NCI-H1092 (cell line): ENCODE measurements at places on chromosomes 16 and 17.

DNA sequence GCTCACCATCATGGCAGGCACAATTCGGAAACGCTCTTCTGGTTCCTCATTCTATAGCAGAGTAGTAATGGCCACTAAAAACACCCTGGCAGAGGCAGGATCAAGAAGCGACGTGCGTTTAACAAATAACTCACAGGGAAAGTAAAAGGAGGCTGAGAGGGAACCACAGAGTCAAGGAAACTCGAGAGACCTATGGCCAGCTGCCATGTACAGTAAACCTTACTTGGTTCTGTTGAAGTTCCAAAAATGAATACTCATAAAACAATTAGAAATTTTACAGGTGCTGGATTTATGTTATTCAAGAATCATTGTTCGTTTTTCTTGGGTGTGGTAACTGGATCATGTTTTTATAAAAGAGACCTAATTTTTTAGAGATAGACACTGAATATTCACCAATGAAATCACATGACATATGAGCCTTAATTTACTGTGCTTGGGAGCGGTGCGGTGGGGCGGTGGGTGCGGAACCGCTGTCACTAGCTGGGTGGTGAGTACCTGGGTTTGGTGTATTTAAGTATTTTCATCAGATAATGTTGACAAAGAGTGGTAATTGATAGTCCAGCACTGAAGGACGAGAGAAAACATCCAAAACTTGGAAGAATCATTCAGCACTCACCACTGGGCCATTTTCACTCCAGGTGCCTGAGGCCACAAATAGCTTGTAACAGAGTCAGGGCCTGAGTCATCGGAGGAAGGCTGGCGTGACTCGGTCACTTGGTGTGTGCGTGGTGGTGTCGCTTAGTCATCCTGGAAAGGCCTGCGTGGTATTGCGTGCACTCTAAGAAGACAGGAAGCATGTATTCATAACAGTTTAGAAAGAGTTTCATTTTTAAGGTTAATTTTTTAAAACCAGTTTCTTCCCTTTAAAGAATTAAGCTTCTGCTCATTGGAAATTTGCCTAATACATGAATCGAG lies 135.4 kb upstream of the CHMP6 start:
- DNase-seq, result no peak

GRCh38 chr17:16286947-16287562 lies 66.2 kb downstream of the CENPV start:
- no peak for DNase-seq

DNA sequence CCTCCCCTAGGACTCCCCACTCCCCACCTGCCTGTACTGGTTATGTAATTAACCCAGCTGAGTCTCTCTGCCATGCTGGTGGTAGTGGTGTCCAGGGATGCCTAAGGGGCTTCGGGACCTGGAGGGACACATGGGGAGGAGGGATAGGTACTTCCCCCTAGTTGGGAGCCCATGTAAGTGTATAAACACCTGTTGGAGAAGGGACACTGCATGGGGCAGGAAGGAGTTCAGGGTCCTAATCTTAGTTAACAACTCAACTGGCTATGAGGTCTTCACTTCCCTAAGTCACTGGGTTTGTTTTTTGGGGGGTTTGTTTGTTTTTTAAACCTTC lies 1.3 kb downstream of the RASL10B start:
- DNase-seq, result no peak

DNA sequence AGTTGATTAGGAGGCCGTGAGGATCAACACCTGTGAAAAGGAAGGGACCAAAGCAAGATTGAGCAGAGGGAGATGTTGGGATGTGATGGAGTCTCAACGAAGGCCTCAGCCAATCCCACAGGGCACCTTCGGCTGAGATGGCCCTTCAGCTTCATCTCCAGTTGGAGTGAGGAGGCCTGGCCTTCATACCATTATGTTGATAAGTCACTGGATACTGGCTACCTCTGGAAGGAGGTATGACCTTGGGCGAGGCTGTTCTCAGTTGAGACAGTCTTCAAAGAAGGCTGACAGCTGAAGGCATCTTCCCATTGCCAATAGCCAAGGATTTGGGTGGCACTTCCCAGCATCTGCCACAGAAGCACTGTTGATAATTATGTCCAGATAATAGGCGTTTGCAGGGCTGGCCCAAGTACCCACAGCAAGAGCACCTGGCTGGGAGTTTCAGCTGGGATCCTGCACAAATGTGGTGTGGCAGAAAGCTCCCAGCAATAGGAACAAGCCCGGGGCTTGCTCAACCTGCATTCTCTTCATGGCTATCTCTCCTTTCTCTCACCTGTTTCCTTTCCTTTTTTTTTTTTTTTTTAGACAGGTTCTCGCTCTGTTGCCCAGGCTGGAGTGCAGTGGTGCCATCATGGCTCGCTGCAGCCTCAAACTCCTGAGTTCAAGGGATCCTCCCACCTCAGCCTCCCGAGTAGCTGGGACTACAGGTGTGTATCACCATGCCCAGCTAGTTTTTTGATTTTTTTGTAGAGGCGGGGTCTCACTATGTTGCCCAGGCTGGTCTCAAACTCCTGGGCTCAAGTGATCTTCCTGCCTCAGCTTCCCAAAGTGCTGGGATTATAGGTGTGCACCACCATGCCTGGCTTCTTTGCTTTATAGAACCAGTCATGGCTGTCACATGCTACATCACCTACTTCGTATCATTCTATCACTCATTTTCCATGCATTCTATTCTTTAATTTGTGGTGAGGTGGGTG lies 18.2 kb upstream of the MAP3K14 start:
- DNase-seq, result no peak

DNA sequence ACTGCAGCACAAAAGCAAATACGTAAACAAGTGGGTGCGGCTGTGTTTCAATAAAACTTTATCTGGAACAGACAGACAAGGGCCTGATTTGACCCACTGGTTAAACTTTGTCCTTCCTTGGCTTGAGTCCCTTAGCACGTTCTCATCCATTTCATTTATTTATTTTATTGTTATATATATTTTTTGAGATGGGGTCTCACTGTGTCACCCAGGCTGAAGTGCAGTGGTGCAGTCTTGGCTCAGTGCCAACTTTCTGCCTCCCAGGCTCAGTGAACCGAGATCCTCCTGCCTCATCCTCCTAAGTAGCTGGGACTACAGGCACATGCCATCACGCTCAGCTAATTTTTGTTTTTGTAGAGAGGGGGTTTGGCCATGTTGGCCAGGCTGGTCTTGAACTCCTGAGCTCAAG lies 64.3 kb downstream of the MYH11 start:
- DNase-seq, result no peak

DNA sequence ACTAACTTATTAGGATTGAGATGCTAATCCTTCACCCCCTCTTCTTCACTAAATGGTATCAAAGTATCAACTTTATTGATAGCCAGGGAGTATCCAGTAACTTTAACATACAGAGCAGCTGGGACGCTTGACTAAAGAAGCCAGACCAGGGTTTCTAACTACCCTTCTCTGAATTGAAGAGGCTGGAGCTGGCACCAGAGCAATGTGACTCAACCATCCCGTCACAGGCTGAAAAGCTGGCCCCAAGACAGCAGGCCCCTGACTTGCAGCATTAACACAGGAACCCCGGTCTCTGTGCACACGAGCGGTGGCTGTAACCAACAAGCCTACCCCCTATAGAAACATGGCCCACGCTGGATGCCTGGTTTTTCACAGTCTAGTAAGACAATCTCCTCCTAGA lies 59.8 kb downstream of the ANKFN1 start:
- DNase-seq, result no peak

DNA sequence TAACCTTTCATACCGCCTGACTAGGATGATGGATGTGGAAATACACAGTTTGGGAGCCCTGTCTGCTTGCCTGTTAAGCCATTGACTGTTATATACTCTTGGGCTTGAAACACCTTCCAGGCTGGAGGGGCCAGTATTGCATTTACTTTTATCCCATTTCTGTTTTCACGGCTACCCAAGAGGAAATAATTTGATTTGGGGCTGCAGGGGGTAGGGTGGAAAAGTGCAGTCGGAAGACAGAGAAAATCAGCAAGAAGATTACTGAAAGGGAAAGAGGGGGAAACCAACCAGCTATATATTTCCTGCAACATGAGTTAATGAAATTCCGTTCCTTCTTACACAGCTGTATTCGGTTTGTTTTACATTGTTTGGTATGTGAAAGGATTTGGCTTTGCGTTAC lies 202.5 kb downstream of the CDH13 start:
- no peak for DNase-seq

DNA sequence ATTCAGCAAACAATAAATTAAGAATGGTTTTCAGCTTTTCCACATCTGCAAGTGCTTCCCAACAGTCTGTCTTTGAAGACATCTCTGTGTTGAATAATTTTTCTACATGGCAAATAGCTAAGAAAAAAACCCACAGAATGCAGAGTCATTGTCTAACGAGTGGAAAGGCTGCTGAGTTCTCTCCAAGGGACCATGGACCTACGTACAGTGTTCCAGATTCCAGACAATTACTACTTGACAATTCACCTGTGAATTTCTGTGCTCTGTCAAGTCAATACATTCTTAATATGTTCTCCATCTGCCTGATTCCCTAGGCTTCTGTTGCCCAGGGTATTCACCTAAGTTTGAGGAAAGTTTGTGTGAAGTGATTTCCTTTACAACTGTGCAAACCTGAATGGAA lies 83.8 kb upstream of the CA10 start:
- no peak for DNase-seq

- DNase-seq, result no peak
These were observed 36.2 kb downstream of the FBXL20 start for GRCh38 chr17:39365242-39365641.

DNA sequence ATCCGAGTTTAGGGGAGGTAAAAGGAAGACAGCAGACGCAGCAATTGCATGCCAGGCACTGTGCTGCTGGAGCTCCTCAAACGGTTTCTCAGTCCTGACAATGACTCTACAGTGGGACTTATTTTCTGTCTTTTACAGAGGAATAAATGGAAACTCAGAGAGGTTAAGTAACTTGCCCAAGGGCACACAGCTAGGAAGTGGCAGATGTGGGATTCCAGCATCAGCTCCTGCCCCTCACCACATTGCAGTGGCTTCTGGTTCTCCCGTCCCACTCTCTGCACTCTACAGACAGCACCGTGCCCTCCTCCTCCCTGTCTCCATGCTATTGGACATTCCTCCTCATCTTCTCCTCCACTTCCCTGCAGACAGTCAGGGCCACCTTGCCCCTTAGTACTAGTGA lies 74.2 kb upstream of the KSR1 start:
- DNase-seq, result no peak

- DNase-seq, result no peak
These were observed 27.0 kb upstream of the NTN1 start for GRCh38 chr17:8994319-8994718.

DNA sequence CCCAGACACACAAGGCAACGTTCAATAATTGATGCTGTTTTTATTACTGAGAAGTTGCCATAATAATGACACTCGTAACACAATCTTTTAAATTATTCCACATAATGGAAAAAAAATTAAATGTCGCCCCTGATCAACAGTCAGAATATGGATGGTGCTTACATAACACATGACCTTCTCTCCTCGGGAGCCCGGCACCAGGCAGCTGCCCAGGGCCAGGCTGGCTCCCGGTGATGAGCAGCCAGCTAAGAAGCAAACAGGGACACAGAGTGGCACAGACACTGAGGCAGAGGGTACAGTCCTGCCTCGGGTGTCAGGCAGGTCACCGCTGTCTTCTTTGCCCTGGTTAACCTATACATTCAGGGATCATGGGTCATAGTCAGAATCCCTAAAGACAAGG lies 137.9 kb downstream of the SLC39A11 start:
- no peak for DNase-seq

DNA sequence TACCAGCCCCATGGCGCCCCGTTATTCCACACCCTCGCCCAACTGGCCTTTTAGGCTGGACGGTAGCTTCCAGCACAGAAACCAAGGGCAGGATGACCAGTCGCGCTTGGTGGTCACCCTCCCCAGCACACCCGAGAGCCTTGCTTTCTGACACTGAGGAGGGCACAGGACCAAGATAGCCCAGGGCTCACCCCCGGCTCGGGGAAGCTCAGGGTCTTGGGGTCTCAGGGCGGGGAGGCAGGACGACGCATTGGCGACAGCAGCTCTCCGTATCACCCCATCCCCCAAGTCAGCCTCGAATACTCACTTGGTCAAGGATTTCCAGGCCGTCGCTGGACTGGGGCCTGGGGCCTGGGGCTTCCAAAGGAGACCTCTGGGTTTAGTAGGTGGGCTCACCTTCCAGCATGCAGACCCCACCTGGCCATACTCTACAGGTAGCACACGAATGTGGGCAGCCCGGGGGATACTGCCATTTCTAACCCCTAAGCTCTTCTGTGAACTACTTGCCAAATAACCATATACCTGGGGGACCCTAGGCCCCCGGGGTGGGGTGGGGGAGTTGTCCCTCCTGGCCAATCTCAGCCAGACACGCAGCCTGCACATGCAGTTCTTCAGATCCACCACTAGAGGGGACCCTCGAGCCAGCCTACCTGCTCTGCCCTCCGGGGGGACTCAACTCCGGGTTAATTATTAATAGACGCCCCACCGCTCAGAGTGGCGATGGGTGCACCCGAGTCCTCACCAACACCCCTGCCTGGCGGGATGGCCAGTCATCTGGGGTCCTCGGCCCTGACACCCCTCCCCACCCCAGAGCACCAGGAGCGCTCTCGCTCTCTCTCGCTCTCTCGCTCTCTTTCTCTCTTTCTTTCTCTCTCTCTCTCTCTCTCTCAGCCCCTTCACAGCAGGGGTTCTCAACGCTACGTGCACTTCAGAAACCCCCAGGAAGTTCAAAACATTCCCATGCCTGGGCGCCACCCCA lies 30.0 kb downstream of the TBC1D16 start:
- DNase-seq, result no peak

GRCh38 chr16:89586853-89587252 lies 11.3 kb downstream of the CPNE7 start:
- no peak for DNase-seq

DNA sequence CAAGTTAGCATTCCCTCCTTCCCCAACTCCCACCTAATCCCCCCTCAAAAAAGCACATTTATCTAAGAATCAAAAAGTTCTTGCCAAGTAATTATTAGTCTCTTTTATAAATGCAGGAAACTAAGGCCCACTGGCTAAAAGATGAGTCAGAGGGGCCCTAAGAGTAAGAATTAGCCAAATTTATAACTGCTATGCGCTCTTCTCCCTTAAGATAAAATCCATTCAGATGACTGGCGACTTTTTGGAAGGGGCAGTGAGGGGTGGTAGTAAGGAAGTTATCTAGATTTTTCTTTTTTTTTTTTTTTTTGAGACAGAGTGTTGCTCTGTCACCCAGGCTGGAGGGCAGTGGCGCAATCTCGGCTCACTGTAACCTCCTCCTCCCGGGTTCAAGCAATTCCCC lies 17.1 kb downstream of the ZNF652 start:
- DNase-seq, result no peak
